Nucleus accumbens (tissue), 56 donors: ENCODE measurements at places on chromosomes 4 and X.

GRCh38 chr4:120977435-120977997 is 55.0 kb upstream of the PRDM5 start:
- no peak for DNase-seq

GRCh38 chrX:136028383-136028984 is 43.2 kb downstream of the SLC9A6 start:
- DNase-seq = no peak

DNA sequence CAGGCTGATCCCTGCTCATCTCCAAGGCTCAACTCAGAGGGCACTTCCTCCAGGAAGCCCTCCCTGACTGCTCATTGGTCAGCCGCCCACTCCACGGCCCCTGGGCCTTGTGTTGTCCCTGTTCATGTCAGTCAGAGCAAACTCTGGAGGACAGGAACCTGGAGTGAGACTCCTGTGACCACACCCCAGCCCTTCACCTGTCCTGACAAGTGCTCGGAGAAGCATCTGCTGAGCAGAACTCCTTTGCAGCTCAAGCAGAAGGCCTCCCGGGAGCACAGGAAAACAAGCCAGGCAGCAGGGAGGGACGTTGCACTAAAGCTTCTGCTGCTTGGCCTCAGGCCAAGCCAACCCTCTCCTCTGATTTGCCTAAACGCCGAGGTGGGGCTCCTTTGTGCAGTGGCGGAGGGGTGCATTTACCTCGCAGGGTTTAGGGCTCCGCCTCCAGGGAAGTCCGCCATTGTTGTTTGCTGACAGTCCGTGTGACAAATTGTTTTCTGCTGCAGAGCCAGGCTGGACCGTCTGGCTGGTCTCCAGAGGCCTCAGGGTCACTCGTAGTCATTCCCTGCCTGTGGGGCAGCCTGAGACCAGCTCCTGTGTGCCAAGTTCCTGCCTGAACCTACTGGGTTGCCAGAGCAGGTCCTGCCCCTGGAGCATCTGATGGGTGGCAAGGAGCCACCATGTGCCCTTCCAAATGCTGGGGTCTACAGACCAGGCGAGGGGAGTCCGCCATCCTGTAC is 61.8 kb downstream of the C4orf50 start:
- no peak for DNase-seq

DNA sequence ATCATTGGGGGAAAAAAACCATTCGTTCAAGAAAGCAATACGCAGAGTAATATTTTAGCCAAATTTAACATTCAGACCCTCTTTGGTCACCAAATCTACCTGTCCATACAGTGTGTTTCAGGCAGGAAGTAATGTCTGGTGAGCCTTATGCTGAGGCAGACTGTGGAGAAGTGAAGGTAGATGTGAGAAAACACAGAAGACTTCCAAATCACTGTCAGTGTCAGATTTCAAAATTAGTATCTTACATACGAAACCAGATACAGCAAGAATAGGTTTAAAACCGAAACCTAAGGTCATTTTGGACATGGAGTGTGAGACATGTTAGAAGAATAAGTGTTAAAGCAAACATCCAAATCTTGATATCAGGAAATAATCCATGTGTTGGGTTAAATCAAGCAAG is 664.5 kb upstream of the HTR2C start:
- no peak for DNase-seq

GRCh38 chrX:67724359-67725110 is 180.7 kb downstream of the AR start:
- DNase-seq = no peak

- no peak for DNase-seq
These were observed 17.6 kb upstream of the SCML1 start for GRCh38 chrX:17719711-17720110.

- DNase-seq = peak; percentile 16
These were observed 3.2 kb upstream of the PLP1 start for GRCh38 chrX:103773445-103773844.

- DNase-seq = no peak
These were observed 61.0 kb downstream of the CHST7 start for GRCh38 chrX:46634577-46634976.

DNA sequence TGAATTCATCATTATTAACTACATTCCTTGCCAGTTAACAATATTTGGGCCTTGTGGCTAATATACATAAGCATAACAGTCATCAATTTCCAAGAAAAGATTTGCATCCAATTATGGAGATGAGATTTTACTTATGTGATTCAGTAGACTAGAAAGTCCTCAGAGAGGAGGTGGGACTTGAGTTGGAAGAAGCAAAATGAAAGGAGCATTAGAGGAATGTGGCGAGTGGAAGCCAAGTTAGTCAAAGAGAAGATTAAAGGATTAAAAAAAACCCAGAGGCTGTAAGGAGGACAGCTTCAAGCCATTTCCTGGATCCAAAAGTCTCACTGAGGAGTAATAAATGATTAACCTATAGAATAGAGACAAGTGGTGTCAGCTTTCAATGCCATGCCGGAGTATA is 1099.4 kb upstream of the IGFBP7 start:
- DNase-seq = no peak

DNA sequence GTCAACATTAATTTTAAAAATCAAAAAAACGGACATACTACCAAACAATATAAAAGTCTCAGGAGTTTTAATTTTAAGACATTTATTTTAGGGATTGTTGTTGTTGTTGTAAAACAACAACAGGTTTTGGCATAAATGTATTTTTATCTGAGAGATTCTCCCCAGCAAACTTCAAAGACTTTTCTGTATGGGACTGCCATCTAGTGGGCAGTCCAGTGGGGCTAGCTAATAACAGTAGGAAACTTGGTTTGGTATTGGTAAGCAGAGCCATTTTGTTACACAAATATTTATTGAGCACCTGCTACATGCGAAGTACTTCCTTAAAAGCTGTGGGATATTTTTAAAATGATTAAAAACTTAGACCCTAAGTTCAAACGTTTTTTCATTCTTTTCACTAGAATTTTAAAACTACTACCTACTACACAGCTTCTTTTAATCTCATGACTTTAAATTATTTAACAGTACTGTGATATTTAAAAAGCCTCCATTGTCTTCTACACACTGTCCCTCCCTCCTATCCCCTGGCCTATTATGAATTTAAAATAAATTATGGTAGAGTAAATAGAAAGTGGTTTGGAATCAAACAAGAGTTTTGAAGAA is 1028.4 kb upstream of the INTU start:
- no peak for DNase-seq

- DNase-seq = no peak
These were observed 448 bp upstream of the TBC1D8B start for GRCh38 chrX:106802063-106802387.

GRCh38 chrX:107454302-107454701 is 4.8 kb downstream of the FRMPD3 start:
- no peak for DNase-seq

DNA sequence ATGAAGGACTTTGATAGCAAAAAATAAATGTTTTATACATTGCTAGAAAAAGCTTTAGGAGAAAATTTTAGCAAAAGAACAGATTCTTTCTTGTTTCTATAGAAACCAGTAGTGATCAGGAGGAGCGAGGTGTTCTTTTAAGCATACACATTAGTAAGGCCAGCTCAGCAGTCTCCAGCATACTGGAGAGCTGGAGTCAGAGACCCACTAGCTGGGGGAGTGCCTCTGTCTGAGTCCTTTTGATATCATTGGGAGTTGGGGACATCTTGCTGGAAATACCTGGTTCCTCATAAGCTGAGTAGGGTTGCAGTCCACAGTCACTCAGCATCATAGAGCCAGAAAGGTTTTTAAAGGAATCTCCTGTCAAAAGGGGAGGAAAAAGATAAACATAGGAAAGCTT is 67.4 kb downstream of the AFF2 start:
- DNase-seq = no peak

DNA sequence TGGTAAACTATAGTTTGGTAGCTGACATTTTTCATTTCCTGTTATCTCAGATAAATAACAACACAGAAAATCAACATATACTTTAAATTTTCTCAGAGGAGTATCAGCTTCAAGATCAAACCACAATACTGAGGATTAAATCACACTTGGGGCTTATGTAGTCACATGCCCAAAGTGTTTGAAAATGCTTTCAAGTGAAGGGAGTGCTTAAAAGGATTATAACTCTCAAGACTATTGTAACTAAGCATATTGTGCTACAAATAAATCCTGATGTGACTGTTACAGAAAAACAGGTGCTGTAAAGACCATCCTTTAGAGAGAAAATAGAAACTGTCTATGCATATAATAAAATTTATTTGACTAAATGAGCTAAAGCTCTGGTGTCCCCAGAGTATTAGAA is 887.6 kb downstream of the ADGRL3 start:
- DNase-seq = no peak

DNA sequence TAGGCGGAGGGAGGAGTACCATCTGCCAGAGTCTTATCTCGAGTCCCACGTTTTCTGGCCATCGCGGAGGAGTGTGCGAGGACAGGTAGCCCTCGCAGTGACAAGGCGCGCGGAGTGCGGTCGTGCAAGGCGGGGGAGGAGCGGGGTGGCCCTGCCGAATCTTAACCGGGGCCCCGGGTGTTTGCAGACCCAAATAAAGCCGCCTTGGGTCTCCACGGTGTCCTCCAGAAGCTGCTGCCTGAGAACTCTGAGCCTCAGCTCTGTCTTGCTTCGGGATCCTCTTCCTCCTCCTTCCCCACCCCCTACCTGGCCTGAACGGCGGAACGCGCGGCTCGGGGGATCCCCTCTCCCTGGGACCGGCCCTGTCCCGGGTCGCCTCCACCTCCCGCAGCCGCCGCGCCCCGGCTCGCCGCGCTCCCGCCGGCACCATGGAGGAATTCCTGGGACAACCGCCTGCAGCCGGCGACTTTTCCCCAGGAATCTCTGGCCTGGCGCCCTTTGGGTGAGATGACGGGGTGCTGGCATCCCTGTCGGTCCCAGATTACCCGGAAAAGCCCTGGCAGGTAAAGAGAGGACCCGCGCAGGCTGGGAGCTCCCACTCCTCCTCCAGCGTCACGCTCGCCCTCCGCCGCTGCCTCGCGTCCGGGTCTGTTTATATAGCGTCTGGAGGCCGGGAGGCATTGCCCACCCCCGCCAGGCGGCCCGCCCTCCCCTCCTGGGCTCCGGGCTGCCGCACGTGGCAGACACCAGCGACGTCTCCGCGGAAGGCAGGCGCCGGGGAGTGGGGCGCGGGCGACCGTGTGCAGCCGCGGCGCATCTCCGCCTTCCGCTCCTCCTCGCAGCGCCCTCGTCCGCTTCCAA is at the start of gene GALNTL6:
Gene GALNTL6 (plus strand): TSS at position 740 of the 861 bp plus-strand sequence.
- peak; percentile 54 for DNase-seq

DNA sequence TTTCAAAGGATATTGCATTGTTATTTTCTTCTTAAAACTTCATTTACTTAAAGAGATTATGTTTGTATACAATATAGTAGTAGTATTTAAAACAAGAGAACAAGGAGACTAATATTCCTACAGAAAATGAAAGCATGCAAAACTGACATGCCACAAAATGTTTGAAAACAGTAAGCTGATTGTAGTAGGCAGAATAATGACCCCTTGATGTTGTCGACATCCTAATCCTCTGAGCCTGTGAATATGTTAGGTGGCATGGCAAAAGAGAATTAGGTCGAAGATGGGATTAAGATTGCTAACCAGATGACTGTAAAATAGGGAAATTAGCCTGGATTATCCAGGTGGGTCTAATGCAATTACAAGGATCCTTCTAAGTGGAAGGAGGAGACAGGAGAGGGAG is 522.2 kb upstream of the NR3C2 start:
- DNase-seq = no peak

DNA sequence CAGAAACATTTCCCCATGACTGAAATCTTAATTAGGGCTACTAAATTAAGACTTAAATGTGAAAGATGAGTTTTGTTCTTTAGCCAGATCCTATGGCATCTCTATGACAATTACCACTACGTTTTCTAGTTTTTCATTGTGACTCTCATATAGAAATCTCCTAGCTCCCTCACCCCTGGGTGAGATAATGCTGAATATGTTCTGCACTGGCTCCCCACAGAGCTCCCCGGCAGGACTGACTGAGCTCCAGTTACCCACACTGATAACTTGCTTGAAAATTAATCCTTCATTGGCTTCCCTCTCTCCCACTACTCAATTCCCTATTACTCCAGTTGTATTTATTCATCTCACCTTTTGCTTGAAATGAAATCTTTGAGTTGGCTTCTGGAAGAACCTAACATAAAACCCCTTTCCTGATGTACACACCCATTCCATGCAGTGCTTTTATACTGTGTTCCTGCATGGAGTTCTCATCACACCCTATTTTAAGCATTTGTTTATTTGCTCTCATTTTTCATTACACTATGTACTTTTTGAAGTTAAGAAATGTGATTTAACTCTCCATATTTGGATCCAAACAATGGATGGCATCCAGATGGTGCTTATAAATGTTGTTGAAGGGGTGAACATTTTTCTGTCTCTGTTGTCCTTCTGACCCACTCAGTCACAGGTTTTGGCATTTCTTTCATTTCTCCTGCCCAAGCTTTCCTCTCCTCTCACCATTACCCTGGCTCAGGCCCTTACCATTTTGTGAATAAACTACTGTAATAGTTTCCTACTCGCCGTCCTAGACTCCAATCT is 623.4 kb downstream of the SPRY1 start:
- no peak for DNase-seq

GRCh38 chr4:139511320-139511719 is 44.7 kb downstream of the SETD7 start:
- peak; percentile 20 for DNase-seq

- no peak for DNase-seq
These were observed 120.3 kb upstream of the PRKG2 start for GRCh38 chr4:81335122-81335912.

DNA sequence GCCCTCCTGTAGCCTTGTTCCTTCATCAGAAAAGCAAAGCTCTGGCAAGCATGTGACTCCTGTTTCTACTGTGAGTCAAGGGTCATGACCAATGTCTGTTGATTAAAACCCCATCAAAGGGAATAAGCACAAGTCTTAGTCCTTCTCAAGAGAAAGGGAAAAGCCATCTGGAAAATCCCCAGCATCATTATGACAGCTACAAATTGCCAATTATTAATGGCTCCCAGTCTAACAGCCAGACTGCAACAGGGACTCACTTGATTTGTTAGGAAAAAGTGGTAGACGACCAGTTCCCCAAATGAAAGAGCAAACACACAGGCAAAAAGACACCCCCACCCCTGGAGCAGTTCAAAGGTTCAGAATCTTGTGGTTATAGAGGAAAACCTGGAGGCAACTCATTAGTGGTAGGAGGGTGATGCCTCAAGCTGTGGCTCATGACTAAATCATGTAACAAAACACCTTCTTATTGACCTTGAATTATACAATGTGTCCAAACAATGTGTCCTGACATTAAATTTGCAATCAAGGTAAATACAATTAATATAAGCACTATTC is 315.7 kb downstream of the HNRNPD start:
- DNase-seq = no peak

DNA sequence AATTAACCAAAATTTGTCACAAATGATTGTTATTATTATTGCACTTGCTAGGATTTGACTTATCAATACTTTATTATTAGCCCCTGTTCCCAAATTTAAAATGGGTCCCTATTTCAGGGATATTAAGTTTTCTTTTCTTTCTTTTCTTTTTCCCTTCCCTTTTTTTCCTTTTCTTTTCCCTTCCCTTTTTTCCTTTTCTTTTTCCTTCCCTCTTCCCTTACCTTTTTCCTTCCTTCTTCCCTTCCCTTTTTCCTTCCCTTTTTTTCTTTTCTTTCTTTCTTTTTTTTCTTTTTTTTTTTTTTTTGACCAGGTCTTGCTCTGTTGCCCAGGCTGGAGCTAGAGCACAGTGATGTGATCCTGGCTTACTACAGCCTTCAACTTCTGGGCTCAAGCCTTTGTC is 33.8 kb downstream of the WWC2 start:
- no peak for DNase-seq
